A549 treated with dexamethasone at 1 μM for 4 hours (cell line): ENCODE measurements at places on chromosomes 16 and 17. TPM values are rescaled to one million over a fixed set of nuclear protein-coding genes. Genes with fewer than 3 reads are reported as not detected.

Gene CACNA1H
- 9.5 to 19.7 TPM (median 17.4 TPM) in 5 replicates for total RNA-seq

Gene MYH1
- total RNA-seq, result not detected in 5 replicates

Gene CDC6
- 48.1 to 56.0 TPM (median 54.6 TPM) in 5 replicates for total RNA-seq

Gene TBC1D3I
- 0.06 to 0.27 TPM (median 0.23 TPM) in 4 of 5 replicates, not detected in the other for total RNA-seq

Gene GH2
- not detected in 5 replicates for total RNA-seq

Gene KRT20
- total RNA-seq, result 0.11 to 0.49 TPM (median 0.19 TPM) in 5 replicates

Gene KRT32
- 0.05 to 0.07 TPM (median 0.06 TPM) in 3 of 5 replicates, not detected in the others for total RNA-seq

Gene TNS4
- total RNA-seq, result 194 to 318 TPM (median 270 TPM) in 5 replicates

Gene TBC1D3G
- not detected in 5 replicates for total RNA-seq

Gene ZPBP2
- total RNA-seq, result not detected in 5 replicates

Gene KRTAP1-1
- total RNA-seq, result not detected in 5 replicates

Gene ZNF423
- total RNA-seq, result 0.06 to 0.29 TPM (median 0.18 TPM) in 5 replicates
